ENCODE measurements at places on chromosomes 5 and 9. TPM values are rescaled to one million over a fixed set of nuclear protein-coding genes. Genes with fewer than 3 reads are reported as not detected.

Gene CATSPER3
- under 0.01 TPM for total RNA-seq

Gene CDX1
- total RNA-seq, result not detected

Gene ANGPTL2
- 7.6 TPM for total RNA-seq

Gene PCDHAC2
- 0.20 TPM for total RNA-seq

Gene PCDHB4
- total RNA-seq, result 0.22 TPM

Gene TMEM252
- total RNA-seq, result not detected

Gene ZFP37
- 0.99 TPM for total RNA-seq

Gene SMIM32
- total RNA-seq, result not detected

Gene ADAMTS19
- not detected for total RNA-seq

Gene IRX2
- 0.20 TPM for total RNA-seq

Gene KIF4B
- total RNA-seq, result 0.40 TPM

Gene NRG2
- 0.20 TPM for total RNA-seq

Gene MRPS2
- 14.6 TPM for total RNA-seq
